Activated CD4-positive, alpha-beta T cell treated with anti-CD3 and anti-CD28 coated beads, Interleukin-2, amount 50 U/mL, for 4 hours (primary cell): ENCODE measurements at places on chromosomes 12 and 14.

DNA sequence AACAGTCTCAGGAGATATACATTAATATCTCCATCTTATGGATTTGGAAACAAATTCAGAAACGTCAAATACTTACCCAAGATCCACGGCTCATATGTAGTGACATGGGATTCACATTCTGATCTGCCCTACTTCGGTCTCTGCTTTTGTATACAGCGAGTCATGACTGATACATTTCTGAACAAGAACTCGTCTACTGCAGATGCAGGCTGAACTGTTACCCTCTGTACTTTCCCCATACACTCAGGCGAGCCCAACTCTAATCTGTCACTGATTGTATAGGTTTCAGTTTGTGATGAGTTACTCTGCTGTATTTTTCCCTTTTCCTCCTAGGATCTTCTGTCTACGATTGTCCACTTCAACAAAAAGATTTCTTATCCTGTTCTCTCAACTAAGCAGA, 441.6 kb downstream of the CCDC91 start:
- no peak for DNase-seq

DNA sequence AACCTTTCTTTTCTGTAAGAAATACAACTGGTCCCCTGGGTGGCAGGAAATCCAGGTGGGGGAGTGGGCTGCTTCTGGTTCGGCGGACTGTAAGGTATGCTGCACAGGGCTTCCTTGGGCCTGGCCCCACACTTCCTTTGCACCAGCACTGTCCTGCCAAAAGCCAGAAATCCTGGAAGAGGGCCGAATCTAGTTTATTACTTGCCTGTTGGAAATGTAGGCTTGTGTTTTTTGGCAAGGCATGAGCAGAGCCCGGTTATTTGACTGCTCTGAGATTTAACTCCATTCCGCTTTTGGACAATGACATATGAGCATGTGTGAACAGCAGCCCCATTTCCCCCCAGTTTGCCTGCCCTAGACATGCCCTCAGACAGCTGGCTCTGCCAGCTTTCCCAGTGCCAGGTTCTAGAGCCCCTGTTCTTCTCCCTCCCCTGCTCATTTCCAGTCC, 86.6 kb downstream of the BORCS5 start:
- no peak for DNase-seq

- DNase-seq: no peak
Measured at GRCh38 chr12:129201029-129201428, 347.8 kb downstream of the GLT1D1 start.

DNA sequence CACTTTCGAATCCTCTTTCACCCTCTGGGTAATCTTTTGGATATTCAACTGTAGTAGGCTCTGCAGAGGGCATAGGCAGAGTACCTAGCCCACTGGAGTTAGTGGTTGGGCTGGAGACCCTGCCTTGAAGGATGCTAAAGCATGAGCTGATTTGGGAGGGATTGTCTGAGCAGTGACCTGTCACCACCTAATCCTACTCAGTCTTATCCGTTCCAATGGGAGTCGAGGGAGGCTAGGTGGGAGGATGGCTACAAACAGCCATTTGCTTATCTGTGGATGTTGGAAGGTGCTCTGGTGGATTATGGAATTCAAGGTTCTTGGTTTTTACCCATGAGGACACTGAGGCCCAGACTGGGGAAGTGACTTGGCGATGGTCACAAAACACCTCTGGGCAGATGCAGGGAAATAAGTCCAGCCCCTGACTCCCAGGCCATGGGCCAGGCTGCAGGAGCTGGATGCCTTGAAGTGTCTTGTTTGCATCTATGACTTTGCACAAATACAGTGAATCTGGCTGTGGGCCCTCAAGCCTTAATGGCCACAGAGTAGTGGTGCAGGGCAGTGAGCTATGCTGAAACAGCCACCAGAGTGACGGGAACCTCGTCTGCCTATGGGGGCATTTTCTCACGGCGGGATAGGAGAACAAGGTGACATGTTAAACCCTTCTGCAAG, 3.7 kb downstream of the KMT5A start:
- DNase-seq: no peak

GRCh38 chr12:126811391-126811790, 1455.6 kb upstream of the TMEM132C start:
- no peak for DNase-seq

DNA sequence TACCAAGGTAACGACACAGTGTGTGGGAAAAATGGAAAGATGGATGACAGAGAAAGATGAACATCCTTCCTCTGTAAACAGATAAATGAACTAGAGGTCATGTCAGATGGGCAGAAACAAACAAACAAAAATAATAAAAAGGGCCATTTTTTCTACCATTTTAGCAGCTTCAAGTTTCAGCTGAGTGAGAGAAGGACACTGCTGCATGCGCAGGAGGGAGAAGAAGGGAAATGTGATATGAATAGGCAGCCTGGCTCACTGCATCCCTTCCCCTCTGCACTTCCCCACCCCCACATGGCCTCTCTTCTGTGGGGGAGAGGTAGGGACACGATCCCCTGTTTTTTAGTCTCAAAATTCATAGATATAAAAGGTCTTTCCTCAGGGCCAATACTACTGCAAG, 492.0 kb downstream of the NELL2 start:
- no peak for DNase-seq

DNA sequence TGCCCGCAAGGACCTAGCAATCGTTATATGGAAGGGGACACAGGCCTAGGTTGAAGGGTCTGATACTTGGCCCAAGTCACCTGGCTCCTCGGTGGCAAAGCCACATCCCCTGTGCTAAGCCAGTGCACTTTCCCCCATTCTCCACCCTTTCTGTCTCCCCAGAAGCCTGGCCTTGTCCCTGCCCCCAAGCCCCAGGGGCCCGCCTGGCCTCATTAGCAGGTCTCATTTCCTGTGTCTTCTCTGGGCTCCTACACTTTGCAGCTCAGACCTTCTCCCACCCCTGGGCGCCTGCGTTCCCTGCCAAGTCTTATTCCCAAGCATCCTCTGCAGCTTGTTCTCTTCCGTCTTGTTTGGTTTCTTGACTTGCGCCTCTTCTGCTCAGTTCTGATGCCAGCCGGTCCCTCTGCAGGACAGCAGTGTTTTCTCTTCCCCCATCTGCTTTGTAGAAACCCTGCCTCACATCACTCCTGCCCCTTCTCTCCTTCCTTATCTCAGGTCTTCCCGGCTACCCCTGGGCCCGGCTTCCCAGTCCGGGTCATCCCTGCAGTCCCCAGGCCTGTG, 66.7 kb downstream of the SLC24A4 start:
- no peak for DNase-seq

DNA sequence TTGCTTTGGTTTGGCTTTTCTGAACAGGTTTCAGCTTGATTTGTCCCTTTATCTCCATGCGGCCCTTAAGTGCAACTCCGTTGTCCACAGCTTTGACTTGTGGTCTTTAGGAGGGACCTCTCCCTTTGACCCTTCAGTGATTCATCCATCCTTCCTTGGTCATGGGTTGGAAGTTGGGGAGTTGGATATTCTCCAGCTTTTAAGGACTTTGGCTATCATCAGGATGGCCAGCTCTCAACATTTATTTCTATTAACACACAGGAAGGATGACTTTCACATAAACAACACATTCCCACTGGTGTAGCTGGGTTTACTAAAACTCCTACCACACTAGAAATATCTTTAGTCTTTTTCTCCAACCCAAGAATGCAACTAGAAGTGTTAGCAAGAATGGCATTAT, 50.9 kb upstream of the E2F7 start:
- DNase-seq: no peak

DNA sequence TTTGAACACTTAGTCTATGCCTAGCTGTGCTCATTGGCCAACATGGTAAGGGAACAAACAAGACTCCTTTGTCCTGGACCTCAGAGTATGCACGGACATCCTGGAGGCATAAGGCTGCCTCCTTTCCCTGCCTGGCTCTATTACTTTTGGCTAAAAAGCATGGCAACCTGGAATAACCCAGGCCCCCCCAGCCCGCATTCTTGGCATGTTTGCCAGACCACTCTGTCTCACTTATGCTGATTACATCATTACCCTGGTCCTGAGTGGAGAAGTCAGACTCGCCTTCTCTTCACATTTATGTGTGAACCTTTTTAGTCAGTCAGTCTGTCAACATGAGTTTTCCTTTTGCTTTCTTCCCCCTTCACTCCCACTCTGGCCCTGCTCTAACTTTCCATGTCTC, 58.0 kb upstream of the ELK3 start:
- no peak for DNase-seq

DNA sequence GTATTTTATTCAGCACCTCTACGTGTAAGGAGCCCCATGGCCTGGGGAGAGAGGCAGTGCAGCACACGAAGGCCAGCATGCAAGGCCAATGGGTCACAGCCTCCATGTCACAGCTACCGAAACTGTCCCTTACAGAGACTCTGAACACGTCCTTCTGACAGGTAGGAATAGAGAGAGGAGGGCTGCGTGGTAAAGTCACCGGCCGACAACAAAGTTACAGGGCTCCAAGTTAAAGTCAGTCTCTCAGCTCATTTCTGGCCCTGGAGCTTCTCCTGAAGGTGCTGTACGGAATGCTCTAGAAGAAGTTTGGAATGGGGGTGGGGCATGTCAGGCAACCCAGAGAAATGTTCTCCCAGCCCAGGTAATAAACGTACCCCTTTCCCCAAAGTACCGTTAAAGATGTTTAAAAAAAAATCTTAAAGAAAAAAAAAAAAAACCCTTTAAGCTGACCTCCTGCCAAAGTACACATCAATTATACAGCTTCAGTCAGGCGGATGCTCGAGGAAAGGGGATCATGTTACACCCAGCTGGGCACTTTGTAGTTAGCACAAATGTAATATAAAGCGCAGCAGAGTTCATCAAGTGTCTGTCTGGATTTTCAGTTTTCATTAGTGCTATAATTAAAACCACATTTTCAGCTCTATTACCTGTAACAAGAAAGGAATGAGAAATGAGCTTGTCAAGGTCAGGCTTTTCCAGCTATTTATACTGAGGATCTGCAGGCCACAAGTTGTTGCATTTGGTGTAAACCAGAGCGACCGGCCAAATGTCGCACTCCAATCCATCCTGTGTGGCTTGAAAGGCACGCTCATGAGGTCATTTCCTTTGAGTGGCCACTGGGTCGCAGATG, 53.3 kb upstream of the CDKN3 start:
- no peak for DNase-seq

- DNase-seq: peak; percentile 23
Measured at GRCh38 chr12:89861086-89861485, 152.4 kb upstream of the ATP2B1 start.
